ENCODE measurements at places on chromosomes 6 and 20. TPM values are rescaled to one million over a fixed set of nuclear protein-coding genes. Genes with fewer than 3 reads are reported as not detected.

GRCh38 chr6:168179133-168179532, 100.1 kb upstream of the FRMD1 start:
- no peak for DNase-seq
- H3K27ac ChIP-seq: no peak overlapping the region
- peaks cover 2% of the 10 kb centered on the region for H3K27me3 ChIP-seq
- H3K36me3 ChIP-seq: no peaks in the 10 kb centered on the region
- no peak overlapping the region for H3K4me3 ChIP-seq
- H3K4me1 ChIP-seq: no peaks in the 10 kb centered on the region

LY6G6C gene
- total RNA-seq: not detected

SPTLC3 gene
- total RNA-seq: 0.59 TPM

DNA sequence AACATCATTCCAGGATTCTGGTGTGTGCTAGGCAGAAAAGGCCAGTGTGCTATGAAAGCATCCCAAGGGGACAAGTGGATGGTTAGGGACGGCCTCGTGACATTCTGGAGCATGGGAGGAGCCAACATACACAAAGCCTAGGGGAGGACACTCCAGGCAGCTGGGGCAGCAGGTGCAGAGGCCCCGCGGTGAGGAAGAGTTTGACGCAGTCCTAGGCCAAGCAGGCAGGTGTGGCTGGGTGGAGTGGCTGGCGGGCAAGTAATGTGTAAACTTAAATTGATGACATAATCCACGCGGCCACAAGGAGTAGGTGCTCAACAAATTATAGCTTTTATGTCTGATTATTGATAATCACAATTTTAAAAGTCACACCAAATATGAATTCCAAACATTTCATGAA, 93.6 kb downstream of the TMEM242 start:
- H3K4me1 ChIP-seq: peaks cover 41% of the 10 kb centered on the region
- H3K36me3 ChIP-seq: no peaks in the 10 kb centered on the region
- H3K27me3 ChIP-seq: peaks cover 3% of the 10 kb centered on the region
- H3K4me3 ChIP-seq: no peak overlapping the region
- H3K27ac ChIP-seq: no peak overlapping the region

DNA sequence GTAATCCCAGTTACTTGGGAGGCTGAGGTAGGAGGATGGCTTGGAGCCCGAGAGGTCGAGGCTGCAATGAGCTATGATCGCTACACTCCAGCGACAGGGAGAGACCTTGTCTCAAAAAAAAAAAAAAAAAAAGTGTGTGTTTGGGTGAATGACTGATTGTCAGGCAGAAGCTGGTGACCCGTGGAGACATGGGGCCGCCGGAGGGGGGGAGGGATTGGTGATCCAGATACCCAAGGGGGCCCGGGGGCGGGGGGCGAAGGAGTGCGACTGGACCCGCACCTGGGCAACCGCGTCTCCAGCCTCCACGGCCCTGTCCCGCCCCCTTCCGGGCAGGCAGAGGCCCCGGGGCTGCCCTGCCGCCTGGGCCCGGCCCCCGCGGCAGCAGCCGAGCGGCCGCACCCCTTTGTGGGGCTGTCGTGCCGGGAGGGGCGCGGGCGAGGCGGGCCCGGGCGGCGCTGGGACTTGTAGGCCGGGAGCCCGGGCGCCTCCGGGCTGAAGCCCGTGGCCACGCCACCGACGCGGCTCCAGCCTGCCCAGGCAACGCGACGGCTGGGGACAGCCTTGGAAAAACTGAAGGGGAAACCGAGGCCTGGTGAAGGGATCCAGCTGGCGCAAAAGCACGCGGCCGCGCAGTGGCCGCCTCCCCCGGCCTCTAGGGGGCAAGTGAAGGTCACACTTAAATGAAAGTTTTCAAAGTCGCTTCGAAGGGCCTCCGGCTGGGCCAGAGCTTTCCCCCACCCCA, 2.1 kb upstream of the RBM38 start:
- DNase-seq: peak; percentile 70
- H3K27me3 ChIP-seq: no peaks in the 10 kb centered on the region
- H3K4me1 ChIP-seq: peaks cover 43% of the 10 kb centered on the region
- peak overlapping the region; percentile 38 for H3K27ac ChIP-seq

ZNF165 gene
- 5.1 TPM for total RNA-seq

DNA sequence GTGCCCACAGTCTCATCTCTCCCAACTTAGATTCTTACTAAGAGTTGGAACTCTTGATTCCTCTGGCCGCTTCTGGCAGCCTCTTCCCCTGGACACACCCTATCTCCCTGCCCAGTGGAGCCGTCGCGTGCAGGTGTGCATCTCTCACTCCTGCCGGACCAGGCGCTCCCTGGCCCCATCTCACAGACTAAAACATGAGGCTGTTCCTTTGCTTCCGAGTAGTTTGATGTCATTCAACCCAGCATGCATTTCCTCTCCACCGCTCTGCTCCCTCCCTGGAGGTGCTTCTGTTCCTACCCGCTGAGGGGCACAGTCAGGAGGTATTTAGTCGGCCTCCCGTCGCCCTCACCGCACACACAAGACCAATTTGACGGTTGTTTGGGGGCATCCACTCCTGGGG, 228.0 kb upstream of the QKI start:
- no peak overlapping the region for H3K27ac ChIP-seq
- no peaks in the 10 kb centered on the region for H3K27me3 ChIP-seq
- no peaks in the 10 kb centered on the region for H3K36me3 ChIP-seq
- H3K4me3 ChIP-seq: no peak overlapping the region
- no peak for DNase-seq

PRDM1 gene
- 69.9 TPM for total RNA-seq

HSPA1L gene
- 1.8 TPM for total RNA-seq

FAM50B gene
- 2.8 TPM for total RNA-seq

VSX1 gene
- total RNA-seq: not detected

RFX6 gene
- total RNA-seq: not detected

FBXO30 gene
- 1.3 TPM for total RNA-seq

All from CD4-positive, alpha-beta T cell (primary cell).